ENCODE measurements at places on chromosomes 5 and 9.

DNA sequence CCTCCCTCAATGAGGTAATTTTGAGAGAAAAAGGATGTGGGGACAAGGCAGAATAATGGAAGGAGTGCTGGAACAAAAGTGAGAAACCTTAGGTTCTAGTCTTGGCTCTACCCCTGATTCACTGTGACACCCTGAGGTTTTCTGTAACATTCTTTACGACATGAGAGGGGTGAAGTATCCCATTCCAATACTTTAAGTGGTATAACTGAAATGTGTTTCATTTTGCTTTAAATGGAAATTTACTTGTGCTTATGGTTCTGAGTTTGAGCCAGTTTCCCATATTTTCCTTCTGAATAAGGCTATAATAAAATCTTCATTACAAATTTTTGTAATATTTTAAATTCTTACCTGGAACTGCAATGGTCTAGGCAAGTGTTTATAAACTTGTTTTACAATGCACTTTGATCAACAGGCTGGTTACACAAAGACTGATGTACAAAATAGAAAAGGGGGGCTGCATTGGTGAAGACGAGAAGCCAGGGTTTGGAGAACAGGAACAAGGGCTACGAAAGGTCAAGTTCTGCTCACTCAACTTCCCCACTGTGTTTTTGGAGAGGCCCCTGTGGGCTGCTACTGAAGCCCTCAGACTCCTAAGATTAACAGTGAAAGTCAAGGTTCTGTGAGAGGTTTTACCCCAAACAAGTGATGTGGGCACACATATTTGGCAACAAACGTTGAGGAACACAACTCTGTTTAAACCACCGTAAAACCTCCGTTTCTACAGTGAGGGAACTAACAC is 171.9 kb upstream of the ELL2 start:
- no peak for DNase-seq

DNA sequence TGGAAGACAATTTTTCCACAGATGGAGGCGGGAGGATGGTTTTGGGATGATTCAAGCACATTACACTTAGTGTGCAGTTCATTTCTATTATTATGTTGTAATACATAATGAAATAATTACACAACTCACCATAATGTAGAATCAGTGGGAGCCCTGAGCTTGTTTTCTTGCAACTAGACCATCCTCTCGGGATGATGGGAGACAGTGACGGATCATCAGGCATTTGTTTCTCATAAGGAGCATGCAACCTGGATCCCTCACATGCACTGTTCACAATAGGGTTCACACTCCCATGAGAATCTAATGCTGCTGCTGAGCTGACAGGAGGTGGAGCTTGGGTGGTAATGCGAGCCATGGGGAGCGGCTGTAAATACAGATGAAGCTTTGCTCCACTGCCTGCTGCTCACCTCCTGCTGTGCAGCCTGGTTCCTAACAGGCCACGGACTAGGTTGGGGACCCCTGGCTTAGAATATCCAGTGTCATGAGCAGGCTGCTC is 1.6 kb downstream of the STKLD1 start:
- no peak for DNase-seq

- no peak for DNase-seq
Observed at GRCh38 chr9:117000834-117001233, 313.7 kb downstream of the TRIM32 start.

GRCh38 chr5:181133610-181134231 is 2.8 kb upstream of the OR2V1 start:
- no peak for DNase-seq

DNA sequence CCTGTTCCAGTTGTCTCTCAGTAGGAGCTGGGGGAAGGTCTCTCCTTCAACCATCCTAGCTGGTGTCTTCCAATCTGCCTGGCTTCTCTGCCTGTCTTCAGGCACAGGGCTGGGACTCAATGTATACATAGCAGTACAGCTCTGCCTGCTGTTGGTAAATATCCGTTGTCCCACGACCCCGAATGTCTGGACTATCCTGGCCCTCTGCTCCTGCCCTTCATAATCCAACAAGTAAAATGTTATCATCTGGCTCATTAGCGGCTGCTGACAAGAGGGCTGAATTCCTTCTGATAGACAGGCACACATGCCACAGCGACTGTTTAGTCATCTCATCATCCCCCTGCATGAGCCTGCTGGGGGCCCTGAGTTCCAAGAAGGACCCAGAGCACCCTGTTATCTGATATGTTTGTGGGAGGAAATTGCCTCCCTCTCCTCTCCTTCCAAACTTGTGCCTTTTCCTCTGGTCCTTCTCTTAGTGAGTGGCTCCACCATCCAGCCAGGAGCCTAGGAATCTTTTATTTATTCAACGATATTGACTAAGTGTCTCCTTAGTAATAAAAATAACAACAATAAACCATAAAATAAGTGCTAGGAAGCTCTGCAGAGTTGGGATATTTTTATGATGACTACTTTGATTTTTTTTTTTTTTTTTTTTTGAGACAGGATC is 29.5 kb upstream of the TGFBR1 start:
- DNase-seq: no peak

- DNase-seq: no peak
Observed at GRCh38 chr9:98702340-98702739, 6.4 kb downstream of the GABBR2 start.

GRCh38 chr9:117412841-117413240 is 2.0 kb downstream of the ASTN2 start:
- no peak for DNase-seq

- no peak for DNase-seq
Observed at GRCh38 chr5:172554562-172554961, 86.5 kb upstream of the NEURL1B start.

DNA sequence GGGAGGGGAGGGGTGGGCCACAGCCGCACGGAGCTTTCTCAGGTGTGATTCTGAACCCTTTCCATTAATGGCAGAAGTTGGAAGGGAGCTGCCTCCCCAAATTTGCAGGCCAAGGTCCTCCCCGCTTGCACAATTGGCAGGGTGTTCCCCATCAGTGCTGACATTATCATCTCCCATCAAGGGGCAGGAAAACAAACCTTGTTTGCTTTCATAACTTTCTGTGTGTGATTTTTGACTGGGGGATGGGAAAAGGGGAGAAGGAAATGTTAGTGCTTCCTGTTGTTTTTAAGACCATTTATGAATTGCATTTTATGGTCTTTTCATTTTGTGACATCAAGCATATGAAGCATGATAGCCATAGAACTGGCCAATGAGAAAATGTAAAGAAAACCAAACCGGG is 242.2 kb downstream of the GOLPH3 start:
- no peak for DNase-seq

DNA sequence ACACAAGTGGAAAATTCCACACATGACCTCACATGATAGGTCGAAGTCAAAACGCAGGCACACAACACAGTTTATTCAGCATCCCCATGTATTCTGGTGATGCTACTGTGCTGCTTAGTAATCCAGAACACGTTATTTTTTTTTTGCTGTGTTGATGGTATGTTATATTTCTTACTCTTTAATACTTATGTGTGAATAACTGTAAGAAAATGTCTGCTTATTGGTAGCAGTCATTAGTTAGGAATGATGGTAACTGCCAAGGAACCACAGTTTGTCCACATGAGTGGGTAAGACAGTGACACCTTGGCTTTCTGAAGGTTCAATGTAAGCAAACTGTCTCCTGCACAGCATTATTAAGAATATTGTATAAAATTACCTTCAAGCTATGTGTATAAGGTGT is 107.7 kb upstream of the DAPK1 start:
- DNase-seq: no peak

DNA sequence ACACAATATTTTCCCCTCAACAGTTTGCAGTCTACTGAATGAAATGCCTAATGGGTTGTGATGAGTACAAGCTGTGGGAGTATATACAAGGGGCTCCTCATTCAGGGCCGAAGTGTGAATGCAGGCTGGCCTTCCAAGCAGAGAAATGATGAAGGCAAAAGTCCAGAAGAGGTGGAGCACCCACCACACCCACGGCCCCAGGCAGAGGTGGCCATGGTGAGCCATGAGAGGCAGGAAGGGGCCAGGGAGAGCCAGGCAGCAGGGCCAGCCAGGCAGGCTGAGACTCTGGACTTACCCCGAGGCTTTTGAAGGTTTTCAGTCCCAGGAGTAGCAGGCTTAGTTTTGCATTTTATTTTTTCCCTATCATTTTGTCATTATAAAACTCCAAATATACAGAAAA is 218.1 kb downstream of the AUH start:
- DNase-seq: no peak

DNA sequence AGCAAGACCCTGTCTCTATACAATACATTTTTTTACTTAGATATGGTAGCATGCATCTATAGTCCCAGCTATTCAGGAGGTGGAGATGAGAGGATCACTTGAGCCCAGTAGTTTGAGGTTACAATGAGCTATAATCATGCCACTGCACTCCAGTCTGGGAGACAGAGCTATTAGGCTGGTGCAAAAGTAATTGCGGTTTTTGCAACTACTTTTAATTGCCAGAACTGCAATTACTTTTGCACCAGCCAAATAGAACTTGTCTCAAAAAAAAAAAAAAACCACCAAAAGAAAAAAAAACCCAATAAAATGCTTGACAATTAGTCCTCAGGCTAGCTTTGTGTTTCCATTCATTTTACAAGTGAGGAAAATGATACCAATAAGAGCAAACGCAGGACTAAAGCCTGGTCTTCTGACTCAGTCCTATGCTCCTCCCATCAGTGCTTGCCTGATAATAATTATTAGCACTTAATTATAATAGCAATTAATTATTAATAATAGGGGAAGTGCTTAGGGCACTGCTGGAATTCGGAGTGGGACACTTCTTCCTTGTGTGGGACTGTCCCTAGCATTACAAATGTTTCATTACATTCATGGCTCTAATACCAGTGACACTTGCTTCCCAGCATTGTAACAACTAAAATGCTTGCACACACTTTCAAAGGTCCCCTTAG is 73.1 kb upstream of the TAF1L start:
- no peak for DNase-seq

- no peak for DNase-seq
Observed at GRCh38 chr5:74465724-74466123, 174.8 kb downstream of the ENC1 start.

GRCh38 chr5:172553903-172554302 is 87.2 kb upstream of the NEURL1B start:
- no peak for DNase-seq

- no peak for DNase-seq
Observed at GRCh38 chr9:91312717-91313325, 48.9 kb downstream of the AUH start.

DNA sequence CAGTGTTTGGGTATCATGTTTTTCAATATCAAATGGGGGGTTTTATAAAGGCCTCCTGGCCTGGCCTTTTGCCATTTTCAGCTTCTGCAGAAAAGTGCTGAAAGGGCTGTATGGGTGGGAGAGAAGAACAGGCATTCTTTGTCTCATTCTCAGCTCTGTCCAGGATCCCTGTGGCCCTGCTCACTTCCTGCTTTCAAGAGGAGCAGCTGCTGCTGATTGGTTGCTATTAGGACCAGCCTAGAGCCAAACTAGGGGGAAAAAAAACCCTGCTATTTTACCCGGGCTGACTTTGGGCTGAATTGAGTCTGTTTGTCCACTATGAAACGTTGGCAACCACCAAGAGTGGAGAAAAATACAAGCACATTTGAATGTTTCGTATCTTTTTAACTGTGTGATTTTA is 117.1 kb downstream of the CMYA5 start:
- no peak for DNase-seq

GRCh38 chr9:107925749-107926297 is 436.3 kb upstream of the KLF4 start:
- no peak for DNase-seq

DNA sequence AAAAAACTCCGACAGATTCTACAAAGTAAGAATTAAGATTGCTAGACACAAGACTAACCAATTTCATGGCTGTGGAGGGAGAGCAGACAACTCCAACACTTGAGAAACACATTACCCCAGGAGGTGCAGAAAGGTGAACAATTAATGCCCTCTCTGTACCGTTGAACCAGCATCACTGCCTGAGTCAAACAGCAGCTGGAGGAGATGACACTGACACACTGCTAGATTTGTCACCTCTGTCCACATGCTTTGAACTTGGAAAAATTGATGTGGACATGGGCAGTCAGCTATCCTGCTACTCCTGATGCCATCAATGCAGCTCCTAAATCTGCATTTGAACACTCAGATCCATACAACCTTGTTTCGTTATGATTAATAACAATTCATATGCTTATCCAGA is 51.7 kb downstream of the GPBP1 start:
- no peak for DNase-seq

DNA sequence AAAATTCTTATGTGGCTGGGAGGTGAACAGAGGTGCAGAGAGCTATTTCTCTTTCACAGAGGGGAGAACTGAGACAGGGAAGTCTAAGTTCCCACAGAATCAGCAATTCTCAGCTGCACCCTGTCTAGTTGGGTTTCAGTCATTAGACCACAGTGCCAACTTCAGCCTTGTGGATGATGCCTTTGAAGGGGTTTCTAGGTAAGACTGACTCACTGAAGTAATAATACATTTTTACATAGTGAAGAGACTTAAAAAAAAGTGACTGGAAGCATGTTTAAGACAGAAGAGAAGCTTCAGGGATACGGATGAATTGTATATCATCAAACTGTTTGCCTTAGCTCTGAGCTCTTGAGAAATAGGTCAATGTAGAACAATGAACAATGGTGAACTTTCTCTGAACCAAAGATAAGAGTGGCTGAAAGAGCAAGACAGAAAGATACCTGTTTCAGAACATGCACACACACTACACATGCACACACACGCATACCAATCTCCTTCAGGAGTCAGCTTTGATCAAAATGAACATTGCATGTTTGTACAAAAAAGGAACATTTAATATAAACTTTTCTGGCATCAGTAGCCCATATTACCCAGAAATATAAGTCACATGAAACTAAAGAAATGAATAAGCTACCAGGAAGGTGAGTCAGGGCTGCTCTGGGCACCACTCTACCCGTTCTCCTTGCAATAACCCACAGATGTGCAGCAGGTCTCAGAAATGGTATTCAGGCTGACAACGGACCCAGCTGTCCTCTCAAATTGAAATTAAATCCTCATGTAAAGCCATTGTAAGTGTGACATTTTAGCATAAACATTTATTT is 12.6 kb upstream of the FYB1 start:
- no peak for DNase-seq

- no peak for DNase-seq
Observed at GRCh38 chr5:141514330-141515133, 25.7 kb downstream of the PCDHGC5 start.

DNA sequence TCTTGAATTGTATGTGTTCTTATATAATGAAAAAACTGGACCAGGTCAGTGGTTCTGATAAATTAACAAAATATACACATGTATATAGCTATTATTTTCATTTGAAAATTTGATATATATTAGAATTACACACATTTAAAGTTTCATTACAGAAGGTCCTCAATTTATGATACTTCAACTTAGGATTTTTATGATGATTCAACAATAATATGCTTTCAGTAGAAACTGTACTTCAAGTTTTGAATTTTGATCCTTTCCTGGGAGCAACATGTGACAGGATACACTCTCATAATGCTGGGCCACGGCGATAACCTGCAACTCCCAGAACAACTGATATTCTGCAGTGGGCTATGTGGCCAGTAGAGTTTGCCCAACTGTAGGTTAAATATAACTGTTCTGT is 344.7 kb downstream of the TAF11L14 start:
- DNase-seq: no peak
